ENCODE measurements at places on chromosomes 3 and 15.

DNA sequence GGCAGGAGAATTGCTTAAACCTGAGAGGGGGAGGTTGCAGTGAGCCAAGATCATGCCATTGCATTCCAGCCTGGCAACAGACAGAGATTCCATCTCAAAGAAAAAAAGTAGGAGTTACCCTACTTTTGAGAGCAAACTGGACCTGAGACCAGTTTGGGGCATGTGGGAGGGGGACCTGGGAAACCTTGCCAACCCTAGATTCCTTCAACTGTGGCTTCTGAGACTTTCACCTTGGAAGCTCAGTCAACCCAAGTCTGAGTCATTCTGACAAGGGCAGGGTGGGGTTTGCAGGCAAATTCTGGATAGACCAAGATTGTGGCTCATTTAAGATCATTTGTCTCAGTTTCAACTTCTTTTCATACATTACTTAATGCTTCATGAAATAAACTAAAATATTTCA, 23.8 kb upstream of the SIAH2 start:
- no peak for DNase-seq

- DNase-seq, result no peak
Observed at GRCh38 chr15:89947385-89947784, 34.6 kb upstream of the ARPIN start.

DNA sequence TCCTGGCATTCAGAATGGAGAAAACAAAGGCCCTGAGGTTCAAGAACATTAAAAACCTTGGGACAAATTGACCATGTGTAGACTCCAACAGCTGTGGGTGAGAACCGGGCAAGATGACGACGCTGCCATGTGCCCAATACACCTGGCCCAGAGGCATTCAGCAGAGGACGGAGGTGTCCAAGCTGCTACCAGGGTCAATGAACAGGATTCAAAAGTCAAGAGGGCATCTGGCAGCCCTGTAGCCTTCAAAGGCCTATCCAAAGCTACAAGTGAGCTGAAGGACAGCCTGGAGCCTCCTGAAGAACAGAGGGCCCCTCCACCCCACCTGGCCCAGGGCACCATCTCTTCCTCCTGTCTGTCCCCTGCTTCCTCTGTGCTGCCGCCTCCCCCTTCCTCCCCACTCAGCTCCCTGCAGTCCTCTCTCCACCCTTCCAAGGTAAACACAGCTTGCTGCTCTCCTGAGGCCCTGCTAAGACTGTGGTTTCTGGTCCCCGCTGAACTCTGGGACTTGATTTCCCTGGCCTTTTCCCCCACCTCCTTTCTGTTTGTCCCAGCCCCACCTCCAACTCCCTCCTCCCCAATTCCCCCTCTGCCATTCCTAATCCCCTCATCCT, 57.5 kb downstream of the HMCES start:
- DNase-seq, result no peak

DNA sequence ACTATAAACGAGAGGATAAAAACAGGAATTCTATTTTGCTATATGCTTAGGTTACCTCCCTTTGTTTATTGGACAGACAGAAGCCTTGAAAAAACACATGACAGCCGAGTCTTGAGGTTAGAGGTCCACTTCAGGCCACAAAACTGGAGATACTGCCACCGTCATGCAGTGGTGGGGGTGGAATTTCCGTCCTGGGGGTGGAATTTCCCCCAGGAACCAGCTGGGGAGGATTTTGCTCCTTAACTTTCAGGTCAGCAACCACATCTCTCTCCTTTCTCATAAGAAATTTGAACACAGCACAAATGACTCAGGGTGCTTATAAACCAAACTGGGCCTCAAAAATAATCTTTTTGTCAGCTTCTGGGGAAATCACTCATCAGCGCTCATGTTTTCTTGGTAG, 545.8 kb upstream of the ADAMTS9 start:
- DNase-seq, result no peak

DNA sequence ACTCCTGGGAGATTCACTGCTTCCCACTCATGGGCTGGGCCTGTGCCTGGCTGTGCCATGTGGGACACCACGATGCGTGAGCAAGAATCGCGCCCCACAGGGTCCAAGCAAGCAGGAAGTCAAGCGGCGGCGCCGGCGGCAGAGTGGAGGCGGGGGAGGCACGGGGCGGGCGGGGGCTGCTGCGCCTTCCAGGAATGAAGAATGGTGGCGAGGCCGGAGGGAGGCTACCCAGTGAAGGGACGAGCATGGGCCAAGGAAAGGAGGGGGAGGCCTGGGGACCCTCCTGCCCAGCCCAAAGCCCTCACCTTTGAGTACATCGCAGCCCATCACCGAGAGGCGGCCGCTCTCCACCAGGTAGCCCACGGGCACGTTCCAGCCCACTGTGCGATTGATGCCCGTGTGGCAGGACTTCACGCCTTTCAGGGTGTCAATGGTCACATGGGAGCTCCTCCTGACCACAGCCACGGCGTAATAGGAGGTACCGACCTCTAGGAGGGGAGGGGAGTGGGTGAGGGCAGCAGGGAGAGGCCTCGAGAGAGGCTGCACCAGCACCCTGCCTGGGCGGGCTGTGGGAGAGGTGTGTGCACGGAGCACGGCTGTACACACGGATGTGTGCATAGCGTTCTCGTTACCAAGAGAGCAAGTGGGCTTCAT, 5.5 kb downstream of the MELTF start:
- DNase-seq, result no peak
